ENCODE measurements at places on chromosomes 5 and 9. TPM values are rescaled to one million over a fixed set of nuclear protein-coding genes. Genes with fewer than 3 reads are reported as not detected.
A peak's percentile ranks its signal among the peaks of the same experiment; 100 is the strongest.

Gene SOX30
- not detected for total RNA-seq

Gene C5orf58
- not detected for total RNA-seq

Gene LRRC19
- total RNA-seq, result not detected

Gene CDKN2A
- 128 TPM for total RNA-seq

Gene FOXD1
- 10.9 TPM for total RNA-seq

DNA sequence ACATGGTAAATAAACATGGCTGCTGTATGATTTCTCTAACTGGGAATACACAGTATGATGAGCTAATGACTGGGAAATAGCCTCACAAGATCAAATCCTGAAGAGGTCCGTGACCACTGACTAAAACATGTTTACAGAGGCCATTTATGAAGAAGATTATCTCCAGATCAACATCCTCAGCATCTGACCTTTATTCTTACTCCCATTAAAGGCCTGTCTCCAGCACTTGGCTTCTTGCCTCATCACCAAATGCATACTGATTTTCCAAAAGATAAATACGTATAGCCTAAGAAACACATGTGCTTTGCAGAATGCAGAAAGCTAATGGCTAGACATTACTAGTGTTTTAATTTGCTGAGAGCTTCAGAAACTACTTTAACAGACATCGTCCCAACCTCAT, 108.0 kb upstream of the TSLP start:
- no peak for DNase-seq

Gene SVEP1
- total RNA-seq, result 0.18 TPM

GRCh38 chr5:33491941-33492340, 51.2 kb downstream of the TARS1 start:
- no peak for DNase-seq

DNA sequence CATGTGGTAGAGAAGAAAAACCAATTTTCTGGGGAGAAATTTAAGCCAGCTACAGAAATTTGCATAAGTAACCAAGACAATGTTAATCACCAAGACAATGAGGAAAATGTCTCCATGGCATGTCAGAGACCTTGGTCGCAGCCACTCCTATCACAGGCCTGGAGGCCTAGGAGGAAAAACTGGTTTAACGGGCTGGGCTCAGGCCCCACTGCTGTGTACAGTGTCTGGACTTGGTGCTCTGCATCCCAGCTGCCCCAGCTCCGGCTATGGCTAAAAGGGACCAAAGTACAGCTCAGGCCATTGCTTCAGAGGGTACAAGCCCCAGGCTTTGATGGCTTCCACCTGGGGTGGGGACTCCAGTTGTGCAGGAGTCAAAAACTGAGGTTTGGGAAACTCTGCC, 1075.1 kb upstream of the CDH18 start:
- no peak for DNase-seq

GRCh38 chr5:143436871-143437270, 33.4 kb upstream of the NR3C1 start:
- no peak for DNase-seq

DNA sequence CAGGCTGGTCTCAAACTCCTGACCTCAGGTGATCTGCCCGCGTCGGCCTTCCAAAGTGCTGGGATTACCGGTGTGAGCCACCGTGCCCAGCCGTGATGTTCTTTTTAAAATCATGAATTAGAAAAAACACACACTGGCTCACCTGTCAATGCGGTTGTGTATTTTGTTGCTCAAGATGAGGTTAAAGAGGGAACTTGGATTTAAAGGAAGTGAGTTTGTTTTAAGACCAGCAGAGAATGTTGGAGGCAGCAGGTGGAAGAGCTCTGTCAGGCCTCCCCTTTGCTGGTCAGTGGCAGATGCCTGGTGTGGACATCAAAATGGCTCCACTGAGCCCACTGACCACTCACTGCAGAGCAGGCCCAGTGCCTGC, 38.9 kb downstream of the WNK2 start:
- no peak for DNase-seq

DNA sequence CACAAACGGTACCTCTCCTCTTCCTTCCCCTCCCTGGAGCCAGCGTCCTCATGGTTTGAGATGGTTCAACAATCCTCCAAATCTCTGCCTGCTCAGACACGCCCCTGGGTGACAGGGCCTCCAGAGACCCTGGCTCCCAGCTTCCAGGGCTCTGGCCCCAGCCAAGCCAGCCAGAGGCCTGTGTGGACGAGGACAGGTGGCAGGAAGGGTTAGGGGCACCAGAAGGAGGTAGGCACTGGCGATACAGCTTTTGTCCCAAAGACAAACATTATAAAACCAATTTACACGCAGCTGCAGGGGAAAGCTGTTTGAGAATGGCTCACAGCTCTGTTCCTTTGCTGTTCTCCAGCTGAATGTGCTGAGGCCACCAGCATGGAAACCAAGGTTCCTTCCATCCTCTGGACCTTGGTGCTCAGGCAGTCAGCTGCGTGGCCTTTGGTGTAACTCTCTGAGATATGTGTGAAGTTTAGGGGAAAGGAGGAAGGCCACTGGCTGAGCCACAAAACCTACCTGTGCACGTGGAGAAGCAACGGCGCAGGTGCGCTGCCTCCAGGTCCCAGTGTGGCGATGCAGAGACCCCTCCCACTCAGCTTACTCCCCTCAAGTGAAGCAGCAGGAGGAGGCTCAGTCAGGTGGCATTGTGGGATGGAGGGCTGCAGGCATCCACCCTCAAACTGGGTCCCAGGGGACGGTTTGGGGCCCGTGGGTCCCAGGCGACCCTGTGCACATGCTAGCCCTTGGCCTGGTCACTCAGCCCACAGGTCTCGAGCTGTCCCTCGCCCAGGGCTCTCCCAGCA, 4.3 kb upstream of the QRFP start:
- DNase-seq, result no peak

- no peak for DNase-seq
Observed at GRCh38 chr5:9947225-9947714, 302.4 kb downstream of the ATPSCKMT start.

DNA sequence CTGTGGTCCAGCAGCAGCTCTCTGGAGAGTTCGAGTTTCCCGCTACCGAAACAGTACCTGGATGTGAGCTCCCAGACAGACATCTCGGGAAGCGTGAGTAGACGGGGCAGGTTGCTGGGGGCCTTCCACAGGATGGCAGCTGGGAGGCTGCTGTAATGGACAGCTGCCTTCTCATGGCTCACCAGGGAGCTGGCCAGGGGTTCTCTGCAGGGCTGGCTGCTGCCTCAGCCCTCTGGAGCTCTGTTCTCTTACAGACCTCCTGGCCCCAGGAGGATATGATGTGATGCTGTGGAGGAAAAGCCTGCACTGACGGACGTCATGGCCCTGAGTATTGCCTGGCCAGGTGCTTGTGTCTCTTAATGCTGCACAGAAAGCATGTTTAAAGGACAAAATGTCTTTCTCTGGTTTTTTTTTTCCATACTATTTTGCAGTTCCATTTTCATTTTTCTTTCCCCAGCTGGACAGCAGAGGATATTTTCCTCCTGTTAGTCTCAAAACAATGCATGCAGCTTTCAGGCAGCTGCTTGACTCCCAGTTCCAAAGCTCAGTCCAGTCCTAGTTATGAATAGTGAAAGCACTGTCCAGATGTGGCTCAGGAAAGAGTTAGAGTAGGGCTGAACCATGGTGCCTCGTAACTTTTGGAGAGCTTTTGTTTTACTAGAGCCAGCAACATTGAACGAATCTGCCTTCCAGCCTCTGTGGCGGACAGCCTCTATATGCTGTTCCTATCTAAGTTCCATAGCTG, 77.5 kb upstream of the RARS1 start:
- DNase-seq, result peak; percentile 44

DNA sequence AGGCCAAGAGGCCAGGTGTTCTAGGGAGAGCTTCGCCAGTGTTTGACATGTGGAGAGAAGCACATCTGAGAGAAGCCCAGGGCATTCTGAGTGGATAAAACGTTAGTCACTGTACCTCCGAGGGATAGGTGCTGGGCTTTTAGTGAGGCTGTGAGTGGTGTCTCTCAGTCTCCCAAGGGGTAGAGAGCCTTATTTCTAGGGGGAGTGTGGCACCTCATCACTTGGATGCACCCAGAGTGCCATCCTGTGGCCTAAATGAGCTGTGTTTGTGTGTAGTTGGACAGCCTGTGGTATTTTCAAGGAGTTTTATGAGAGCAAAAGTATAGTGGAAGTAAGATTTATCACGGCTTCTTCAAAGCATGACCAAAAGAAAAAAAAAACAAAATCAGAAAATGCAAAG, 1046.9 kb upstream of the WWC1 start:
- peak; percentile 61 for DNase-seq

DNA sequence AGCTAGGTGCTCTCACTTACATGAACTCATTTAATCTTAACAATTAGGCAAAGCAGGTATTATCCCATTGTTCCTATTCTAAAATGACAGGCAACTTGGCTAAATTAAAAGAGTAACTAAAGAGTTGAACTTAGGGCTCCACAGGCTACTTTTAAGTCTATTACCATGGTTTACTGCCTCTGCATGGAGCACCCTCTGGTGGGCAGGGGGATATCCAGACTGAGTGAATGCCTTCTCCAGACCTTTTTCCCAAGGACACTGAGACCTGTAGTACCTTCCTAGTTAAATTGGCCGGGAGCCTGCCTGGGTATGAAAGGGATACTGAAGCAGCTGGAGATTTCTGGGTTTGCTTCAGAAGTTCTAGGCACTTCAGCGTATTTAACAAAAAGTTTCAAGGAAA, 238.1 kb downstream of the ELAVL2 start:
- peak; percentile 4 for DNase-seq

GRCh38 chr5:159386028-159386711, 55.9 kb upstream of the IL12B start:
- no peak for DNase-seq

- DNase-seq, result no peak
Observed at GRCh38 chr5:169222934-169223594, 77.9 kb downstream of the SLIT3 start.

DNA sequence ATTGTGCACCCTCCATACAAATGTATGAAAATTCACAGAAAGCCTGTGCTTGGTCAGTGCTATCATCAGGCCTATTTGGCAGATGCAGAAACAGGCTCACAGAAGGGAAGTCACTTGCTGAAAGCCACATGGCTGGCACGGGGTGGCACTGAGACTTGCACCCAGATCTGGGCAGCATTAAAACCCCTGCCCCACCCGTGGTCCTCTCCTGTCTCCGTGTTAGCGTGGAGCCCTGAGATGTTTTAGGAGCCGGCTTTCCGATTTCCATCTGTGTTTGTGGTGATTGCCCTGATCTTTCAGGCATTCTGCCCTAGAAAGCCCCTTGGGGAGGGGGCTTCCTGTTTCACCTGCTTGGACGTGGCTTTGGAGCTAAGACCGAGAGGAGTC, 102.2 kb upstream of the IER5L start:
- no peak for DNase-seq

Gene LCN15
- not detected for total RNA-seq

- peak; percentile 20 for DNase-seq
Observed at GRCh38 chr5:137146402-137146890, 352.7 kb downstream of the SPOCK1 start.

- no peak for DNase-seq
Observed at GRCh38 chr5:147538236-147538635, 28.4 kb upstream of the DPYSL3 start.

DNA sequence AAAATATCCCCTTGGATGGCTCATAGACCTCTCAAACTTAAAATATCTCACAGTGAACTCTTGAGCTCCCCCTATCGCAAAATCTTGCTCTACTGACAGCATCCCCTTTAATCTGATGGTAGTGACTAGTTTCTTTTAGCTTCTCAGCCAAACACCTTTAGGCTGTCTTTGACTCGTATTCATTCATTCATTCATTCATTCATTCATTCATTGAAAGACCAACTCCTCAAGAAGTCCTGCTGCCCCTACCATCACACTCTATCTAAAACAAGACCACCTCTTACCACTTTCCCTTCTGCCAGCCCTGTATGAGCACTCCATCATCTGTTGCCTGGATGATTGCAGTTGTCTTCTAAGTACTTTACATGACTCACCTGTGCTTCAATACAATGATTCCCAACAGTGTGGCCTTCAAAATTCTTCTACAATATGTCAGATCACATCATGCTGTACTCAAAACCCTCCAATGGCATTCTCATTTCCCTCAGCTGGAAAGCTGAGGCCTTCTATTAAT, 46.8 kb downstream of the ITGA2 start:
- no peak for DNase-seq

GRCh38 chr5:88281322-88281721, 12.7 kb upstream of the TMEM161B start:
- no peak for DNase-seq

Gene PCYOX1L
- 2.6 TPM for total RNA-seq

Gene OBP2A
- not detected for total RNA-seq

GRCh38 chr5:6774721-6775204, 61.5 kb downstream of the TENT4A start:
- DNase-seq, result no peak

Gene SPRY4
- total RNA-seq, result 41.7 TPM

Gene HAVCR1
- total RNA-seq, result not detected

DNA sequence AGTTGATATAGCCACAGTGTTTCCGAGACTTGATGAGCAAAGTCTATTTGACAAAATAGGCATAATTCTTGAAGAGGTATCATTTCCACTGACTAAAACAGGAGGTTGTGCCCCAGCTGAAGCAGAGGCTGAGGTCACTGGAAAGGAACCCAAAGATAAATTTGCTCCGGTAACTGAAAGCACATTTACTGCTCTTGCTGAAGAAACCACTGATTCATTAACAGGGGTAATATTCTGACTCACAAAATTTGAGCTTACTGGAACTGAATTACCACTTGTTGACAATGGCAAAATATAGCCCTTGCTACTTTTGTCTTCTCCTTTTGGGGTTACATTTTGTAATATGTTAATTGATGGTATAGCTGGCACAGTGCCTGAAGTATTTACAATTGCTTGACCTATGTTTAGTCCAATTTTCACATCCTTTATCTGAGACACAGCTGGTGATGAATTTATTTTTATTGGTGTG, 30.2 kb downstream of the MLANA start:
- DNase-seq, result no peak

- no peak for DNase-seq
Observed at GRCh38 chr5:121962347-121962670, 534 bp downstream of the SRFBP1 start.

DNA sequence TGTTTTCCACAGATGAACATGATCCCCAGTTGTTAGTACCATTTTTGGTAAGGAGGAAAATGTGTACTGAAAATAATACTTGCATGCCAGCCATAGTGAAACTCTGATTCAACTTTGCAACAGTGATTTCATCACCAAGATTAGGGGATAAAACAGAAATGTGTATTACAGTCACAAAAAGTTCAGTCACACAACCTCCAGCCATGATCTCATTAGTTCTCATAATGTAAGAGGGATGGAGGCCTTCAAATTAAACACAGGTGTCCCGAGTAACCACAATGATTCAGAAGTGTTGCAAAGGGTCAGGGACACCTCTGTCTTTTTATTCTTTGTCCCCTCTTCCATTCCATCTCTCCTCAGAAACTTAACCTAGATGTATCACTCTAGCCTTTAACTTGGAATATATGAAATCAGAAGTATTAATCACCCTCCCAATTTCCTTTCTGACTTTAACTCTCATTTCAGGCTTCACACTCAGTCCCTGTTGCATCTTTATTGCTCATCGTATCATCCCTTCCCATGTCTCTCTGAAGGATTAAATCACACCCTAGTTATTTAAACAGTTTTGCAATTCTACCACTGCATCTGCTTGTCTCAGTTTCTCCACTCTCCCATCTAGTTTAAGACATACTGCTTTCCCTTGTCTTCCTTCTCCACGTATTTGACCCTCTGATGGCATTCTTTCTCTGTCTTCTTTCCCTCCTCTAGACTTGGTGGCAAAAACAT, 291.2 kb downstream of the ADAMTS6 start:
- peak; percentile 32 for DNase-seq

Measured in SJCRH30 (cell line).